ENCODE measurements at places on chromosomes 3 and 15.

DNA sequence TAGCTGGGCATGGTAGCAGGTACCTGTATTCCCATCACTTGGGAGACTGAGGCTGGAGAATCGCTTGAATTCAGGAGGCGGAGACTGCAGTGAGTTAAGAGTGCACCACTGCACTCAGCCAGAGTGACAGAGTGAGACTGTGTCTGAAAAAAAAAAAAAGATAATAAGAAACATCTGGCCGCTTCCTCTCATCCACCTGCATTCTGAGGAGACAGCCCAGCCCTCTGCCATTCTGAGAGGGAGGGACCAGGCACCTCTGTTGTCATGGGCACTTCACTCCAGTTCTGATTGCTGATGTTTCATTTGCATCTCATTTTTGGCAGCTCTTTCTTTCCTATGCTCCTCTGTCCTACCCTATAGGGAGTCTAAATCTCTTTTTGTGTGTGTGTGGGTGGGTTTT, 36.4 kb upstream of the GSK3B start:
- no peak for DNase-seq

GRCh38 chr15:76991741-76992645, 2.9 kb upstream of the PSTPIP1 start:
- DNase-seq, result no peak

DNA sequence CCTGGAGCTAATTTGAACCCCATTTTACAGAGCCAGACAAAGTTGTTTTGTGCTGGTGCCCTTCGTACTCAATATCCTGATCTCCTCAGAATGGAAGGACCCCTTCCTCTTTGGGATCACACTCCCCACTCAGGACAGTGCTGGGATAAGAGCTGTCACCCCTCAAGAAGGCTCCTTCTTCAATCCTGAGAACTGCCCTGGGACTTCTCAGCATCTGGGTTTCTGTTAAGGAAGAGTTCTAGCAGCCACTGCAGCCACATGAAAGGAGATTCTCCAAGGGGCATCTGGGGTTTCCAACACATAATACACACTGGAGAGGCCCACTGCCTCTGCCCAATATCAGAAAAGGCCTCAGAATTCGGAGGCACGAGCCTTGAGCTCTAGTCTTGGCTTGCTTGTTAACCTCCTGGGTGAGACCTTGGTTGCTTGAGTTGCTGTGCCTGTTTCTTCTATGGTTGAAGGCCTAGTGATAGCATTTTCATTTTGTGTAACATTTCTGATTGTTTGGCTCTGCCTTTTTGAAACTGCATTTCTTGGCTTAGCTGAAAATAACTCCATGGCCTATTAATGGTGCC, 78.8 kb upstream of the NMNAT3 start:
- no peak for DNase-seq

GRCh38 chr3:48088056-48088748, 72.0 kb upstream of the MAP4 start:
- peak; percentile 16 for DNase-seq

- no peak for DNase-seq
These were observed 99.8 kb upstream of the BFSP2 start for GRCh38 chr3:133300102-133300501.

- no peak for DNase-seq
These were observed 644.1 kb downstream of the RBMS3 start for GRCh38 chr3:29924783-29925561.

DNA sequence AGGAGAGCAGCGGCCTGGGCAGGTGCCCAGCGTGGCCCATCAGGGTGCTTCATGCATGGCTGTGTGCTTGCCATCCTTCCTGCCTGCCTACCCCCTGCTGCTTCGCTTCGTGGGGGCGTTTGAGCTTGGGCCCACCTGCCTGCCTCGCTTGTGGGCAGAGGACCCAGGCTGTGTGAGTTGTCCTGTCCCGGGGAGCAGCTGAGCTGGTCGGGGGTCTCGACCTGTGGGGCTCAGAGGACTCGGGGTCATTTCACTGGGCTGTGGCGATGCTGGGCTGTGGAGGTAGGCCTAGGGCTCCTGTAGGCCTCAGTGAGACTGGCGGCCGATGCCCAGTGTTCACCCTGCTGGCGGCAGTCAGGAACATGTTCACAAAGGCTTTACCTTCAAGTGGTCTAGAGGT, 12.1 kb upstream of the STAB1 start:
- DNase-seq, result no peak

- DNase-seq, result no peak
These were observed 117.5 kb upstream of the CRBN start for GRCh38 chr3:3296979-3297381.

DNA sequence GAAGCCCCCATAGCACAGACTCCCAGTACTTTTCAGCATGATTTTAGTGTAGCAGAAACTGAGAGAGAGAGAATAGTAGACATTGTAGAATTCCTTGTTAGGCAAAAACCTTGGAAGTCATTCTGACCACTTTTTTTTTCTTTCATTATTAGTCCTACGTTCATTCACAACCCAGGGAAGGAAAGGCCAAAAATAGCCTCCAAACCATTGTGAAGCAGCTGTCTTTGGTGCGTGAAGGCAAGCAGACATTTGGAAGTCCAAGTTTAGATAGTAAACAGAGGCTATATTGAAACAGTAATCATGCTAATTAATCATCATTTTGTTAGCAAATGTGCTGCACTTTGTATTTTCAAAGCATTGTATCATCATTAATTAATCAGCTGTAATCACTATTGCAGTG, 34.5 kb downstream of the CCDC54 start:
- DNase-seq, result no peak

DNA sequence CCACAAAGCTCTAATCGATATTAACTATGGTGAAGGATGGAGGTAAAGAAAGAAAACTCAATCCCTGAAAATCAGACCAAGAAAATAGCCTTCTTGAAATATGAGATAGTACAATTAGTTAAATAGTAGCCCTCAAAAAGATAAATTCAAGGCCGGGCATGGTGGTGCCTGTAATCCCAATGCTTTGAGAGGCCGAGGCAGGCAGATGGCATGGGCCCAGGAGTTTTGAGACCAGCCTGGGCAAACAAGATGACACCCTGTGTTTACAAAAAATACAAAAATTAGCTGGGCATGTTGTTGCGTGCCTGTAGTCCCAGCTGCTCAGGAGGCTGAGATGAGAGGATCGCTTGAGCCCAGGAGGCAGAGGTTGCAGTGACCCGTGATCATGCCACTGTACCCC, 31.6 kb upstream of the CEP152 start:
- no peak for DNase-seq

DNA sequence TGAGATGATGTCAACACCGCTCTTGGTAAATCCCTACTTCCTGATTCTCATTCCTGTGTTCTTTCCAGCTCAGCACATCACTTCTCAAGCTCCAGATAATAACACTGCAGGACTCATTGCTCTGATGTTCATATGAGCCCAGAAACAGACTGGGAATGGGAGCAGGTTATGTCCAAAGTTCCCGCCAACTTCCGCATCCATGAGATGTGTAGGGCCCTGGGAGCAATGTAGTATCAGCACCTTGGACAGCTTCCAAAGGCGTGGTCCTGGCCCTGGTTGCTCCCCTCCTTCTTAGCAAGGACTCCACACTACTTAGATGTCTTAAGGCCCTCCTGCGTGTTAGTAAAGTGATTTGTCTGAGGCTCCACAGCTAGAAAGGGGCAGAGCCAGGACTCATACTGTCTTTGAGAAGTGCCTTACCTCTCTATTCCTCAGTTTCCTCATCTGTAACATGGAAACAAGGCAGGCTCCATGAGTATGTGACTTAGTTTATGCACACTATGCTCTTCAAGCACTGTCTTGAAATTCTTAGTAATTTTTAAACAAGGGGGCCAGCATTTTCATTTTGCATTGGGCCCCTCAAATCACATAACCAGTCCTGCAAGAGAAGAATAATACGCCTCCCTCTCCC, 27.9 kb upstream of the SLC6A1 start:
- peak; percentile 20 for DNase-seq

Measured in AG08396 (cell line).